ENCODE measurements at places on chromosomes 6 and 20. TPM values are rescaled to one million over a fixed set of nuclear protein-coding genes. Genes with fewer than 3 reads are reported as not detected.

The PBOV1 gene
- polyA plus RNA-seq, result not detected

The TMEM170B gene
- 0.22 TPM for polyA plus RNA-seq

The NNAT gene
- polyA plus RNA-seq, result 2.5 TPM

The MDN1 gene
- 23.9 TPM for polyA plus RNA-seq

The TPD52L1 gene
- polyA plus RNA-seq, result 245 TPM

The TMEM63B gene
- polyA plus RNA-seq, result 21.6 TPM

Data from esophagus (tissue), 2 donors.